ENCODE measurements at places on chromosomes 5 and 9.

DNA sequence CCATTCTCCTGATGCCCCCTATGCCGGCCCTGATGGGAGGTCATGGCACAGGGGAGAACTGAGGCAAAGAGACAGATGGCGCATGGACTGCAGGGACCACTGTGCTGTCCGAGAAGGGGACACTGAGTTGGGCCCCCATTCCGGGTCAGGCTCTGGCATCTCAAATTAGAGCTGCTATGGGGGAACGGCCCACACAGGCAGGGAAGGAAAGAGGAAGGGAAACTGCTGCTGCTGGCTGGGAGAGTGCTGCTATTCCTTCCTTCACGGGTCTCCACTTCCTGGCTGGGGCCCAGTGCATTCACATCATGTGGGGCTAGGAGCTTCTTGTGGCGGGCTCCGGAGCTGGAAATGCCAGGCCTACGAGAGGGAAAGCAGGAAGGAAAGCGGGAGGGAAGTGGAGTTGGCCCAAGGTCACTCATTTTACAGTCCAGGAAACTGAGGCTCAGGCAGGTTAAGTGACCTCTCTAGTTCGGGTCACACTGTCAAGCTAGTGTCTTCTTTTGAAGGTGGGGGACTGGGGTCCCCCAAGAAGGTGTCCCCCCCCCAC lies 1.3 kb upstream of the CARD19 start:
- peak; percentile 32 for DNase-seq

DNA sequence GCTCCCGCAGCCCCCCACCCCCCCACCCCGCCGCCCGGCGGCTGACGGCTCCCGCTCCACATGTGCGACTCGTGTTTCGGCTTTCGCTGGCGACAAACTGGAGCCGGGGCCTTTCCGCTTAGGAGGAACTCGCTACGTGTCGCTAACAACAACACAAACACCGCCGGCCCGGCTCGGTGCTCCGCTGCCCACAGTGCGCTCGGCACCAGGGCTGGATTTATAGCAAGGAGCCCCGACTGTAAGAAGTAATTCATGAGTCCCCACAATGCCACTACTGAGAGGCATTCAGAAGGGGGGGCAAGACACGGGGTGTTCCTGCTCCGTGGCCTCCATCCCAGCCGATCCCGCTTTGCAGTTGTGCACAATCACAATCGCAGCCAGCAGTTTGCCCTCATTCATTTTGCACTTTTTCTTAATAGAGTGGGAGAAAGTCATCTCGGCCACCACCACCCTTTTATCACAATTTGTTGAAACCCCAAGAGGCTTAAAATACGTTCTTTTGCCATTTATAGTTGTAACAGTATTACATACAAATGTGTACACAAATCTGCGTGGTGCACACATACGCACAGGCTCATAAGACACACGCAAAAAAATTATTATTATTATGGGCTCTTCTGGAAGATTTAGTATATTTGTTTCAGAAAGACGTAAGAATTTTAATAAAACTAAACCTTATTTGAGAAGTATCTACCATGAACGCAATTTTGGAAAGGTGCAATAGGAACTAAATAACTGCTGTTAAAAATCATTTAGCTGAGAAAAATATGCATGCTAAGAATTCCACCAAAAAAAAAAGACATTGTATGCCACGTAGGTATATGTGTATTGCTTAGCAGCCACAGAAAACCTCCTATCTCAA lies 48.1 kb downstream of the EBF1 start:
- peak; percentile 75 for DNase-seq

- peak; percentile 26 for DNase-seq
These were observed 315.0 kb upstream of the TLE4 start for GRCh38 chr9:79256691-79257213.

GRCh38 chr5:63573380-63573779 lies 388.9 kb downstream of the HTR1A start:
- DNase-seq, result no peak

GRCh38 chr5:143403334-143403592 lies 223 bp downstream of the NR3C1 start:
- DNase-seq, result no peak

GRCh38 chr9:134566936-134567335 lies 74.7 kb upstream of the COL5A1 start:
- no peak for DNase-seq

DNA sequence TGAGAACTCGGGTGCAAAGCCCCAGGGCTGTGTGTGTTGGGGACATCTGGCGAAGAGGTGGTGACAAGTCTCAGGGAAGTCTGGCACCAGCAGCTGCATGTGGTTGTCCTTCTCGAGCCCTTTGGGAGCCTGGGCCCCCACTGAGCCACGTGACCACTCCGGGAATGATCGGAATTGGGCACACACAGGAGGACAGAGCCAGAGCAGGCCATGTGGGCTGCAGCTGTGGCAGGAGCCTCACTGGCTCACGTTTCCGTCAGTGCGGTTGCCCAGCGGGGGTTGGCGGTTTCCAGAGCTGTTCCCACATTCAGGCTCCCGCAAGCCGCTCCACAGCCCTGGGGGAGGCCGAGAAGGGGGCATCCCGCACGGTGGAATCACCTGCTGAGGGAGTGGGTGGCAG lies 6.8 kb upstream of the CEL start:
- DNase-seq, result no peak

DNA sequence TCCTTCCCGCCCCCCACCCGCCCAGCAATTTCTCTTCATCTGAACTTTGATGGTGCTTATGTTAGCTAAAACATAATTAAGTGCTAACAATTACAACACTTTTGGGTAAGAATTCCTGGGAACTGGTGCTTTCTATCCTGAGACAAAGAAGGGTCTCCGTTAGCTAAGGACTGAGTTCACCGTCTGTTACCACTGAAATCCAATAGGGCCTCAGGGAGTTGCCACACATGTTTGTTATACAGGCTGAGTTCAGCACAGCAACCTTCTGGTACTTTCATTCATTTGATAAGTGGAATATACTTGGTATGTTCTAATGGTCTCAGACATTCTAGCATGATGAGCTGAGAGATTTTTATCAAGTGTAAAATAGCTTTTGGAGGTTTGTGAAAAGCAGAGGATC lies 437.9 kb downstream of the EFNA5 start:
- no peak for DNase-seq

GRCh38 chr5:64158827-64159226 lies 6.8 kb upstream of the RNF180 start:
- no peak for DNase-seq

DNA sequence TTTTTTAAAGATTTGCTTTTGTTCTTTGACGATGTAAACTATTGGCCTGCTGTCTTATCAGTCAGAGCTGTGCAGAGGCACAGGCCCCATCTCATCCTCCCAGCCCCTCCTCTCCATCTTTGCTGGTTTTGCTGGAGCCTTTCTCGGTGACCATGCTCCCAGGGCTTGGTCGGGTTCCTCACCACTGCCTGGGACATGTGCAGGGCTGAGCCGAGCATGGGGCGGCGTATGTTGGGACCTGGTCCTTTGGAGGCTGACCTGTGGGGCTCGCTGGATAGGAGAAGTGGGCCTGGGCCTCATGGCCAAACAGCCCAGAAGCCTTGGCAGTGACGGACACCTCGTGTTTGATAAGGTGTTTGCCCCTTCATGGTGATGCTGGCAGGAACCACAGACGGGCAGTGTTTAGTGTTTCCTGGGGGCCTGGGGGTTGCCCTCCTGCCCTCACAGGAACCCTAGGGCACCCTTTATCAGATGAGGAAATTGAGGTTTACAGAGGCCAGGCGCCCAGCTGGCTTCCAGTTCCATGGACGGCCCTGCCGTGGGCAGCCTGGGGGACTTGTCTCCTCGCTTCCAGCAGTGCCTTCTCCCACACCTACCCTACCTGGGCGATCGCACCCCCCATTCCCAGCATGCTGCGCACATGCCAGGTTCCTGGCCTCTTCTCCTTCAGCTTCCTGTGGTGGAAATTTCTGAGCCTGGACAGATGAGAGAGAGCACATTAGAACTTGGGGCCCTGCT lies 27.6 kb downstream of the TRAF2 start:
- DNase-seq, result no peak

DNA sequence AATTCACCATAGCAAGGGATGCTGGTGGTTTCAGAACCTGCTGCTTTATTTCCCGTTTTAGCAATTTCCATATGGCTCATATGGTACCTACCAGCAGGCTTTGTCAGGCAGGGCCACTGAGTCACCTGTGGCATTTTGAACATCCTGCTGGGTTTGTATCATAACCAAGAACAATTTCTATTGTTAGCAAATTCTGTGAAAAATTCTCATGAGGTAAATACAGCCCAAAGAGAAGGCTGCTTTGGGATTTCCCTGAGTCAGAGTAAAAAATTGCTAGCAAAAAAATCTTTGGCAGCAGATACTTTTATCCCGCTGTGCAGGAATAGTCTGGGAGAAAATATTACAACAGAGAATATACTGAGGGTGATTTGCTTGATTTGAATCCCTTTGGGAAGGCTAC lies 52.7 kb downstream of the PRR16 start:
- no peak for DNase-seq

GRCh38 chr9:36192196-36192595 lies 1.5 kb downstream of the CLTA start:
- peak; percentile 20 for DNase-seq

- no peak for DNase-seq
These were observed 68.5 kb upstream of the NAA35 start for GRCh38 chr9:85872463-85872862.

DNA sequence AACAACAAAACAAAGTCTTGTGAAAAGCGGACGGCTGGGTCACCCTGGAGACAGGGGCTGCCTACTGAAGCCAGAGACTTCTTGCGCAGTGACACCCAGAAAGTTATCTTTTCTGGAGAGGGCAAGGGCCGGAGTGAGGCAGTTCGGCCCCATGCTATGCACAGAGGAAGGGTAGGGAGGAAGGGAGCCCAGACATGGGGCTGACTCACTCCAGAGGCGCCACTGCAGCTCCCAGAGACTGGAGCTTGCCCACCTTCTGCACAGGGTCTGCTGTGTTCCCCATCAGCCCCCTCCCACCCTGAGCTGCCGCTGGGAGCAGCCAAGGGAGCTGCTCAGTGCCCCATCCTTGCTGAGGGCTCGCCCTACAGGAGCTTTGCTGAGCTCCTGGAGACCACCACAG lies 13.3 kb downstream of the SLC6A3 start:
- DNase-seq, result no peak

- no peak for DNase-seq
These were observed 27.7 kb downstream of the PARP8 start for GRCh38 chr5:50694027-50694590.

DNA sequence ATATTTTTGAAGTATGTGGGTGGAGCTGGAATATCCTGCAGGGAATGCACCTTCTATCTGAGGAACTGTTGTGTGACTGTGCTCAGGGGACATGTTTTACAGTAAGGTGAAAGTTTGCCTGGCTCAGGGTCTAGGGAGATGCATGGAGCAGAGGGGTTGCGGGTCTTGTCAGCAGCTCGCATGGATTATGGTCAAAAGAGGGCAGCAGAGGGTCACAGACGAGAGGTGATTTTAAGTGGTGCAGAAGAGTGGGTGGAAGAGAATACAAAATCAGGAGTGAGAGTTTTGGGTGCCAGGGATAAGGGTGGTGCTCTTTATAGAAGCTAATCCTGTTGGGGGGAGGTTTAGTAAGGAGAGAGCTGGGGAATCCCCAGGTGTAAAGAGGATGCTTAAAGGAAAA lies 53.5 kb upstream of the GRIN3A start:
- peak; percentile 75 for DNase-seq

- no peak for DNase-seq
These were observed 6.6 kb upstream of the MSMP start for GRCh38 chr9:35760651-35761050.

DNA sequence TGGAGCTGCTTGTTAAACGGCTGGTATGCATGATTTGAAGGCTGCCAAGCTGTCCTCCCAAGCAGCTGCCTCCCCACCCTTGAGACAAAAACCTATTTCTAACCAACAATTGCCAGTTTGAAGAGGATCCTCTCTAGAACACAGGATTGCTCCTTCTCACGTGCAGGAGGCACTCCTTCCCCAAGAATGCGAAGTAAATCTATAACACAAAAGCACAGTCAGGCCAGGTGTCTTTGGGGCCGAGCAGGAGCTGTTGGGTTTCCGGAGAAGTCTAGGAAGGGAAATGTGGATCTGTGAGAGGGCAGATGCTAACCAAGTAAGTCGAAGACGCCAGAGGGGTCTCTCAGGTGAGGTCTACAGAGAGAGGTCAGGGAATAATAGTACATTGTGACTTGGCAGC lies 35.4 kb upstream of the GNPDA1 start:
- peak; percentile 79 for DNase-seq

DNA sequence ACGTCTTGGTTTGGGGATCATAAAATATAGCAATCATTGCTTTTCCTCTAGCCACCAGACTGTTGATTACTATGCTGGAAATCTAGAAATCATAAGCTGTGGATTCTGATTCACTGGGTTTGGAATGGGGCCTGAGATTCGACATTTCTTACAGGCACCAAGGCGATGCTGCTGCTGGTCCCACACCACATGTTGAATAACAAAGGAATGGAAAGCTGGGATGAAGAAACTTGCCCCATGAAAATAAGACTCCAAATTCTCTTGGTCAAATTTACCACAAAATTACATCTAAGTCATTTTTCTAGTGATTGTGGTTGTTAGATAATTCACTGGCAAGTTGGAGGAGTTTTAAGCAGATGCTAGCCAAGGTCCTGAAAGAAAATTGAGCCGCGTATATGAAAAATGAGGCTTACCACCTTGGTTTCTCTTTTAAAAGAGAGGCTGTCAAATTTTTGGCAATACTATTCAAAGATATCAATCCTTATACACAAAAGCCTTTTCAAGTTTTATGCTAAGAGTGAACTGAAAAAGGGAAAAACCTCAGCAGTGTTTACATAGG lies 23.0 kb upstream of the MEIKIN start:
- DNase-seq, result no peak

DNA sequence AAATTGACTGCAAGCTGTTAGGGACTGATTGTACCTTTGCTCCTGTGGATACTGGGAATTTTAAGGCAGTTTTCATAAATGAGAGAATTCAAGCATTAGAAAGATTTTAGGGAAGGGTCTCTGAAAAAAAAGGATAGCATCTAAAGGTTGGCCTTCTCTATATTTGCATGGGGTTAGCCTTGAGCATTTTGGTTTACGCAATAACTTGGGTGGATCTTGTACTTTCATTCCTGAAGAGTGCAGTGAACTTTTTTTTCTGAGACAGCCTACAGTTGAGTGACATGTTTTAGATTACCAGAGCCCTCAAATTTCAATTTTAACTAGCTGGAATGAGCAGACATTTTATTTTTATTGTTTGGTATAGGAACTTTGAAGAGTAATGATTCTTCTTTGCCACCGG lies 91.6 kb upstream of the NR3C1 start:
- no peak for DNase-seq
